ENCODE measurements at places on chromosomes 6 and 20. TPM values are rescaled to one million over a fixed set of nuclear protein-coding genes. Genes with fewer than 3 reads are reported as not detected.

DNA sequence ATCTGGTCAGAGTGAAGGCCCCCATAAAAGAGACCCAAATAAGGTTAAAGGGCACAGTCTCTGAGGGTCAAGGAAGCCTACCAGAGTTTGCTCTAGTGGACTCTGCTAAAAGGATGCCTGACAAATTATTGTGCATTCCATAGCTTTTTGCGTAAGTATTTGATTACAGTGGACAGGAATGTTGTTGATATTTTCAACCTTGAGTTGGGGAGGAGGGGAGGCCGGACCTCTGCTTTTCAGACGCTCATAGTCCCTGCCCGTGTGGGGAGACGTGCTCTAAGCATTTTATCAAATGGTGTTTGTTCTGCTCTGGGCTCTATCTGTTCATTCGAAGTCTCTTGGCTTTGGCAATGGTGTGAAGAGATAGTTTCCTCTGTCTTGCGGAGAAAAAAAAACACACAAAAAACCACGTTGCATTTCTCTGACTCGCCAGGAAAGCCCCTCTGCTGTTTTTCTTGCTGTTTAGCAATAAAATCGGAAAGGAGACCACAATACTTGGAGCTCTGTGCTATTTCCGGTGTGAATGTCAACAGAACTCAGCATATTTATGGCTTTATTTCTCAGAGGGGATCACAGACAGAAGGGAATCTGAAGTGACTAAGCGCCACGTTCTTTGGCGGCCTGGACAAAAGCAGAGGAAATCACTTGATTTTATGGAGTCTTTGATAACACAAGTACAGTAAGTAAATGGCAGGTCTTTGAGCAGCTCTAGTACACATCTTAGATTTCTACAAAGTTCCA lies 159.8 kb downstream of the ZFP64 start:
- peaks cover 18% of the 10 kb centered on the region for H3K4me1 ChIP-seq
- no peaks in the 10 kb centered on the region for H3K27me3 ChIP-seq
- H3K27ac ChIP-seq, result peak overlapping the region; percentile 29
- H3K4me3 ChIP-seq, result no peak overlapping the region

TNNC2 gene
- polyA plus RNA-seq, result 0.83 TPM

- H3K27me3 ChIP-seq, result no peaks in the 10 kb centered on the region
- H3K4me1 ChIP-seq, result peaks cover 25% of the 10 kb centered on the region
- no peak overlapping the region for H3K27ac ChIP-seq
Observed at GRCh38 chr6:36656441-36656840, 22.1 kb upstream of the CDKN1A start.

DNA sequence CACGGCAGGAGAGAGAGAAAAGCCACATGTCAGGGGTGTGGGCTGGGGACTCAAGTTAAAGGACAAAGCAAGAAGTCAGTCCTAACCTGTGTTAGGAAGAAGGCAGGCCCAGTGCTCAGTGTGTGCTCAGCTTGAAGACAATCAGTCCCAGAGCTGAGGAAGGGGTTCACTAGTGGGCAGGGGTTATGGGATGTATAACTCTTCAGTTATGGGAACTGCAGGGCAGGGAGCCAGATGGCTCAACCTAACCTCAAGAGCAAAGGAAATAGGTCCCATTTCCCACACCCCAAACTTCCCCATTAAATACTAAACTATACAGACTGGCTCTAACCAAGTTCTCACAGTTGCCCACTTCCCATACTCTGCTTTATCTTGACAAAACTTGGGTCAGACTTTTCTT lies 7.4 kb upstream of the SSTR4 start:
- peaks cover 38% of the 10 kb centered on the region for H3K27me3 ChIP-seq
- H3K27ac ChIP-seq, result no peak overlapping the region
- no peaks in the 10 kb centered on the region for H3K4me1 ChIP-seq
- no peaks in the 10 kb centered on the region for H3K36me3 ChIP-seq

DNA sequence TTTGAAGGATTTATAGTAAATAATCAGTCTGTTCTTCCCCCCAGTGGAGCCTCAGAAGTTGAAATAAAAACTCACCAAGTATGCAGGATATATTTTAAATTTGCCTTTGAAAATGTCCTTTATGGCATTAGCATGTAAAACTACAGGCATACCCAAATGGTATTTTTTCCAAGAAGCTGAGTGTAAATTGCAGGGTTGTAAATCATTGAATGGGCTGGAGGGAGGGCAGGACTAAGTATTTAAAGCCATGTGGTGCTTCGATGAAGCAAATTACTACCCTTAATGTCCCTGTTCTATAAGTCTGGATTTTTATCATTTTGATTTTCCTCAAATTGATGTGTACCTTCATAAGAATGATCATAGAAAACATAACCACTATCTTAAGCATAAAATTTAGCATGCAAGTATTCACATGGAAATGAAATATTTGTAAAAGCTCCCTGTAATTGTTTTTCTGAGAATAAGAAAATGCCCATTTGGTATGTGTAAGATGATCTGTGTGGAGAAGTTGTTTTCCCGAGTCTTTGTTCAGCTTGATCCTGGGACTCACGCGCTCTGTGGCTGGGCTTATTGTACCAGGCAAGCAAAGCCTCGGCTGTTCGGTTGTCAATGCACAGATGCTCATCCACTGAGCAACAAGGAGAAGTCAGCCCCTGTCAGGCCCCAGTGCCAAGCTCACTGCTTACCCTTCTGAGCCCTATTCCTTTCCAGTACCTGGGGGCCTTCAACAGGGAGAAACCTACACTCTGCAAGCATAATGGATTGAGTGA lies 66.7 kb downstream of the CD164 start:
- no peaks in the 10 kb centered on the region for H3K4me1 ChIP-seq
- H3K27ac ChIP-seq, result no peak overlapping the region
- H3K36me3 ChIP-seq, result no peaks in the 10 kb centered on the region
- no peaks in the 10 kb centered on the region for H3K27me3 ChIP-seq

TFAP2B gene
- not detected for polyA plus RNA-seq

SLC22A16 gene
- not detected for polyA plus RNA-seq

SLC29A1 gene
- polyA plus RNA-seq, result 18.4 TPM

APOM gene
- 5.6 TPM for polyA plus RNA-seq

DNA sequence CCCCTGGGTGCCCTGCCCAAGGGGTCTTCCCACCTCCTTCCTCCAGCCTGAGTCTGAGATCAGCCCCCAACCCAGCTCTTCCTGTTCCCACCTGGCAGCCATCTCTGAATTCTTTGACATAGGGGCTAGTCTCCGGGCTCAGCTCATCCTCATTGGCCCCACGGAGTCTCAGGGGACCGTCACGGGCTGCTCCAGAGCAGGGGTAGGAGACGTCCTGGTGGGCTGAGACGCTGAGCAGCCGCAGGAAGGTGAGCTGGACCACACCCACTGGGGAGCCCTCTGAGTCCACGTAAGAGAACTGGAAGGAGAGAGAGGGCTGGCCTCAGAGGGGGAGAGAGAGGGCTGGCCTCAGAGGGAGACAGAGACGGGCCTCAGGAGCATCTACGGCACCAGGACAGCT lies 28.1 kb downstream of the COL11A2 start:
- no peaks in the 10 kb centered on the region for H3K4me1 ChIP-seq
- no peak overlapping the region for H3K27ac ChIP-seq
- no peaks in the 10 kb centered on the region for H3K27me3 ChIP-seq
- no peaks in the 10 kb centered on the region for H3K36me3 ChIP-seq

DNA sequence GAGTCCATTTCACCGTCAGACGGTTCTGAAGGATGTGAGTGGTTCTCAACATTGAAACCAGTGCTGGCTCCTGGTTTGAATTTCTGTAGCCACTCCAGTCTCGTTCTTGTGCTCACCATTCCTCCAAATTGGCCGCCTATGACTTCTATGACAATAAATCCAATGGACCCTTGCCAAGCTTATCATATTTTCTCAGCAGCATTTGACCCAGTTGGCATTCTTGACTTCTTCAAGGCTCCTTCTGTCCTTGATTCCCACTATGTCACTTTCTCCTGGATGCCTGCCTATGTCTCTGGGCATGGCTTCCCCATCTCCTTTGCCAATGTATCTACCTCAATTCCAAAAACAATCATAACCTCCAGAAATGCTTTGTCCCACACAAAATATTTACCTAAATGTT lies 756.0 kb upstream of the NRSN1 start:
- H3K4me3 ChIP-seq, result no peak overlapping the region
- no peaks in the 10 kb centered on the region for H3K27me3 ChIP-seq
- no peak for DNase-seq
- no peaks in the 10 kb centered on the region for H3K36me3 ChIP-seq
- no peaks in the 10 kb centered on the region for H3K4me1 ChIP-seq

Data from GM23248 (cell line).